ENCODE measurements at places on chromosomes 11 and 22.

GRCh38 chr11:46162700-46163099, 41.4 kb upstream of the PHF21A start:
- no peak for DNase-seq

DNA sequence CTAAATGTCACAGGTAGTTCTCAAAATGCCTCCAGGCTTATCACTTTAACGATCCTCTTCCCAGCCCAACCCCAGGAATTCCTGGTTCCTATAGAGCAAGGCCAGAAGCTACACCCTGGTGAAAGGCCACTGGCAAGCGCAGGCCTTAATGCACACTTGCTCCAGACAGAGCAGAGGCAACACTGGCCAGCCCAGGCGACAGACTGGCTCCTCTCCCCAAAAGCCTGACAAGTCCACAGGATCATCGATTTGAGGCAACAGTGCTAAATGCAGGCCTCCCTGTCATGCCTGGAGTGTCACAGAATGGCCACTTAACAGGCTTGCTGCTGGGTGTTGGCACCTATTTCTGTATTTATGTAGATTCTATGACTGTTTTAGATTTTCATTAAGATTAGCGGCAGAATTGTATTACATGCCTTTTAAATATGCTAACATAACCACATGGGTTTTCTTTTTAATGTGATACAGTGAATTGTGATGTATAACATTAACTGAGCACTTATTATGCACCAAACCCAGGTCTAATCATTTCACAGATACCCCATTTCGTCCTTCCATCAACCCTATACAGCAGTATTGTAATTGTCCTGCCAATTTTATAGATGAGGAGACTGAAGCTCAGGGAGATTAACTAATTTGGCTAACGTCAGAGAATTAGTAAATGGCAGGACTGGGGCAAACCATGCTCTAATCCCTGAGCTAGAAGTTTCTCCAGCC, 38.6 kb downstream of the PACSIN2 start:
- DNase-seq: no peak

DNA sequence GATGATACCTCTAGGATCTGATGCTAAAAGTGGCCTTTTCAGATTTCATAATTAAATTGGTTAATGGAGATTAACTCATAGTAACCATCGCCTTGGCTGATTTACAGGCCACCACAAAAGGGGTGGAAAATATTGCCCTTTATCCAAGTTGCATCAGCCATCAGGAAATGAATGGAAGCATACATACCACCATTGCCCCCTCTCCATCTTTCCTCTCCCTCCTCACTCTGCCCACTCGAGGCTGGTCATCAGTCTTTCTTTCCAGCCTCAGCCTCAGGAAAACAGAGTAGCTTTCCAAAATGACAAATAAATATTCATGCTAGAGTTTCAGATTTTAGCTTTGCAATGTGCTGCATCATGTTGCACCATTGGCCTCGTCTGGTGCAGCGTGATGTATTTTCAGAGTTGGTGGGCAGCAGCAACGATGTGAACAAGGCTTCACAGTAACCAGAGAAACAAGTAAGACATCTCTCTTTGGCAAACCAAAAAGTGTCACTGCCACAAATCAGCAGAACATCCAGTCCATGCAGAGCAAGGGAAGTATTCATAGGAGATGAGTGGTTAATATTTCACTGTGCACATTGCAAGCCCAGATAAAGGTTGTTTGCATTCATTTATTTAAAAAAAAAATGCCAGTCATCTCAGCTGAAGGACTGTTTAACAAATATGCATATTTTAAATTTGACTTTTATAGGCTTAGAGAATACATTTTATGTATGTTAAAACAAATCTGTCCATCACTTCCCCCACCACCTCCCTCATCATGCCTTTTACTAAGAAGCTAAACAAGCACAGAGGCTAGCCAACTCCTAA, 136.7 kb upstream of the FAT3 start:
- DNase-seq: no peak

DNA sequence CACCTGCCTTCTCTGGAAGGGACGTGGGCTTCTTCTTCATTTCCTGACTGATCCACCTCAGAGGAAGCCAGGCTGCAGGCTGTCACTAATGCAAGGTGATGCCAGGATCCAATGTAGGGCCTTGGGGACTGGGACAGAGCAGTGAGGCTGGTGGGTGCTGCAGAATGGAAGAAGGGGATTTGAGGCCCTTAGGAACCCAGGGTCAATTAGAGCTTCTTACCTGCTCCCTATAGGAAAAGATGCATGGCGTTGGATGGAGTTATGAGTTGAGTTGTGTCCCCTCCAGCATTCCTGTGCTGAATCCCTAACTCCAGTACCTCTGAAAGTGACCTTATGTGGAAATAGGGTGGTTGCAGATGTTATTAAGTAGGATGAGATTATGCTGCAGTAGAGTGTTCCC, 190.4 kb downstream of the MIAT start:
- DNase-seq: no peak

DNA sequence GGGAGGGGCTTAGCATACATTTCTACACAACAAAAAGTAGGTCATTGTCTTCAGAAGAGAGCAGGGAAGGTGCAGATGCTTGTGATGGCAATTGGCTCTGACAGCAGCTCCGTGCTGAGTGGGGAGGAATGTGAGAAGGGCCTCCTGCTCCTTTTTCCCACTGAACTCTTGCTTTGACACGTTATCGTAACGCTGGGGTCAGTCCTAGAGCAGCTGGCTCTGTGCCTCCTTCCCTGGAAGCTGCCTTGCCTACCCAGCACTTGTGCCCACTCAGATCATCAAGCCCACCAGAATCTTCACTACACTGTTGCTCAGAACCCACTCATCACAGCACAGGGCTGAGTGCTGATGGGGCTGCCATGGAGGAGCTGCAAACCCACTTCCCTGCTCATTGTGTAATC, 14.9 kb upstream of the NAV2 start:
- DNase-seq: peak; percentile 14

GRCh38 chr22:35782504-35782903, 64.8 kb downstream of the APOL5 start:
- DNase-seq: no peak

- no peak for DNase-seq
Measured at GRCh38 chr11:46698597-46698996, 1.8 kb downstream of the ARHGAP1 start.

DNA sequence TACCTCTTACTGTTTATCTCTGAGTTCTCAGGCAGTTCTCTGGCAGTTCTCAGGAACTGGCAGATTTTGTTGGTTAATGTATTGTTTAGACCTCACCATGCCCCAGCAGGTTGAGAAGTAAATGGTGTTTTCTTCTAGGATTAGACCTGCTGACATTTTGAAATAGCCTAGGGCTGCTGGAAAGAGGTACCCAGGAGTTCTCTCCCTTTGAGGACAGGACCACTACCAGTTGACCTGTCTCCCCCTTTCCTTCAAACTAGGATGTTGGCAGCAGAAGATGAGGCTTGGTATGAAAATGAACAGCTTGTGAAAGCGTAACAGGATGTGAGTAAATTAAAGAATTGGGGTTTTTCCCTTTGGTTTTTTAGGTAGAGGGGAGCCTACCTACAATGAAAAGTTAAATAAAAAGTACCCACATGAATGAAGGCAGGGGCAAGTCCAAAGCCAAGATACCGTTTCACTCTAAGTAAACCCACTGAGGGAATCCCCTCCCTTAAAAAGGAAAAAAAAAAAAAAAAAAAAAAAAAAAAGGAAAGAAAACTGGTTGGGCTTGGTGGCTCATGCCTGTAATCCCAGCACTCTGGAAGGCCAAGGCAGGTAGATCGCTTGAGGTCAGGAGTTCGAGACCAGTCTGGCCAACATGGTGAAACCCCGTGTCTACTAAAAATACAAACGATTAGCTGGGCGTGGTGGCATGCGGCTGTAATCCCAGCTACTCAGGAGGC, 96.2 kb downstream of the PDHX start:
- DNase-seq: no peak

DNA sequence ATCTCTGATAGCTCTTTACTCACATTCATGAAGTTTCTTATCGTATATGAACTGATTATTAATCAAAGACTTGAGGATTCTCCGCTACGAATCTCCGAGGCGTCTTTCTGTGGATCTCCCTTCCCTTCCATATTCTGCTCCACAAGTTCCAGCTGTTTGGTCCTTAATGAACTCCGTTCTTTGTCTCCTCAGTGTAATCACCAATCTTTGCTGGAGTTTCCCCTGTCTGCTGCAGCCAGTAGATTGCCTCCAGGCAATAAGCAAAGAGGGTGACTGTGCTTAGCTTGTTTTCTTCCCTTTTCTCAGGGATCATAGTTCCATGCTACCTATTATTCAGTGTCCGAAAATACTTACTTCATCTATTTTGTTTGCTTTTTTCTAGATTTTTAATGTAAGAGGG, 169.6 kb upstream of the FOLH1 start:
- no peak for DNase-seq

DNA sequence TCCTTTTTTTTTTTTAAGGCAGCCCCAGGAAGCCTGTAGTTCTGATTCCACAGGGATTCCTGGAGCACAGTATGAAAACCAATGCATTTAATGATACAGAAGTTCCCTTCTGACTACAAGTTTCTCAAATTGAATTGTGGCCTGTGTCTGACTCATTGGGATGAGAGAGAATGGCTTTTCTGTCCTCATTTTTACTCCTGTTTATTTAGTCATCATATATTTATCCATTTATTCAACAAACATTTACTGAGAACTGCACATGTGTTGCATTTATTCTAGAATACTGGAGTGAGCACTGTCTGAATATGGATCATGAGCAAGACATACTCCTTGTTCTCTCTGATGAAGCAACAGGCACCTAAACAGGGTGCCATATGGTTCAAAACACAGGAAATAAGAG, 231.2 kb downstream of the NTM start:
- DNase-seq: no peak

DNA sequence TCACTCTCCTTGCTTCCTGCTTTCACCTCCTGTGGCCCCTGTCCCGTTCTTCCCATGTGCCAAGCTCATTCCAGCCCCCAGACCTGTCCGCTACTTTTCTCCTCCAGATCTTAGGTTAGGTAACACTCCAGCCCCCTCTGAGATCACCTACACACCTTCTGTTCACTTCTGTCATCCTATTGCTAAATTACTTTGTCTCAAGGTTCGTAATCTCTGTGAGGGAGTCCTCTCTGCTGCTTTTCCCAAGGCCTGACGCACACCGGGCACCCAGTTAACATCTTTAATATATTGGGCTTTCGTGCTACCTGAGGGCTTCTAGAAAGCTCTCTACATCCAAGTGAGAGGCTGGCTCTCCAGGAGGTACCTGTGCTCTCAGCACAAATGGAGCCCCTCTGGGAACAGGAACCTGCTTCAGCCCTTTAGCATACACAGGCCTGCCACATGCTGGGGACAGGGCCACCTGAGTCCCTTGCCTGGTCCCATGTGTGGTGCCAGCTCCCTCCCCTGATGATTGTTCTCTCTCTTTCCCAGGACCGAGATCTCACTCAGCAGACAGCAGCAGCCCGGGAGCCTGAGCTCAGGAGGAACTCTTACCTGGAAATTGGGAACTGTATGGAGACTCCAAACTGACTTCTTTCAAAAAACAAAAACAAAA, 8.5 kb downstream of the C22orf31 start:
- no peak for DNase-seq

DNA sequence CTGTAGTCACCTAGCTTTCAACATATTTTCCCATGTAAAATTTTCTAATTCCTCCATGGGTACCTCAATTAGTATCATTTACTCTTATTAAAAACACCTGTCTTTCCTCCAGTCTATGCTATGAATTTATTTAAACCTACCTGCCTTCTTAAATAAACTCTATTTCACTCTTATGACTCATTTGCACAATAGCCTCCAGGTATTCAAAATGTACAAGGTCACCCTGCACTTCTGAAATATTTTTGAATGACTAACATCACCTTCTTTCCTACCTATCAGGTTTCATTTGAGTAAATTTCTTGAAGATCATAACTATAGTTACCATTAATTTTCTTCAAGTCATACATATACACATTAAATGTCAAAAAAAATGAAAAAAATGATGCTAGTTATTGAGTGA, 939.7 kb downstream of the DLG2 start:
- no peak for DNase-seq

DNA sequence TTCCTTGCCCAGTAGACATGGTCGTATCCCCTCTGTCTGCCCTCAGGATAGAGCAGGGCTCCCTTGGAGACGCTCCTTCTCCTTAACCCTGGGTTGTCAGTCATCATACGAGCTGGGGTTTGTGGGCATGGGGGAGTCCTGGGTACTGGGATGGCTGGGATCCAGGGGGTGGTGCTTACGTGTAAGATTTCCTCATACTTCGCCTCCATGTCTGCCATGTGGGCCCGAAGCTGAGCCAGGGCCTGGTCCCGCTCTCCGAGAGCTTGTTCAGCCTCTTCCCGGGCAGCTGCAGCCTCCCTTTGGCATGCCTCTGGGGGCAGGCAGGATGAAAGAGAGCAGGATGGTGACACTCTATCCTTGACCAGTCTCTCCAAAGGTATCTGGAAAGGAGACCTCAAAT, 5.3 kb downstream of the NHERF4 start:
- DNase-seq: no peak

DNA sequence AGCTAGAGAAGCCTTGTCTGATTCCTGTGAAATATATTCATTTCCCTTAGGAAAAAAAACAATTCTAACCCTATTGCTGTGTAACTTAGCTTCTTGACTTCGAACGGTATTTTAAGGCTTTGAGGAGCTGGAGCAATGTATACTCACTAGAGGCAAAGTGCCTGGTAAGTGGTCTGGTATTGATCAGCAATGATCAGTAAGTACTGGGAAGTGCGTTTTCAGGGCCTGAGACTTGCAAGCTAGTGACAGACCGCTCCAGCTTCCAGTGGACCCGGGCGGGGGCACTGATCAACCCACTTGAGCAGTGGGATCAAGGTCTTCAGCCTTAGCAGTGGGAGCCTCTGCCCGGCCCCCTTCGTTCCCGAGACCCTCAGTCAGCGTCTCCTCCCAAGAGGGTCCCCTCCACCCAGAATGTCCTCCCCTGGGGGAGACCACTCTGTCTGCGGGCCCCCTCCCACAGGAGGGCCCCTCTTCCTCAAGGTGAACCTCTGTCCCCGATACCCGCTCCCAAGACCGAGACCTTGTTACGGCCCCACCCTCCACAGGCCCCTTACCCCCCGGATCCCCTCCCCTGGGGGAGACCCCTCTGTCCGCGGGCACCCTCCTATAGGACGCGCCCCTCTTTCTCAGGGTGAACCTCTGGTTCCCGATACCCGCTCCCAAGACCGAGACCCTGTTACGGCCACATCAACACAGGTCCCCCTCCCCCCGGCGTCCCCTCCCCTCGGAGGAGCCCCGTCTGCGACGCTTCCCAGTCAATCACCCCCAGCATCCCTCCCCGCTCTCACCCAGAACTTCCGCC, 452 bp upstream of the ATXN10 start:
- no peak for DNase-seq
